ENCODE measurements at places on chromosomes 1 and 21. TPM values are rescaled to one million over a fixed set of nuclear protein-coding genes. Genes with fewer than 3 reads are reported as not detected.

FALEC gene
- not detected for total RNA-seq

MPZ gene
- 0.35 TPM for total RNA-seq

C8B gene
- total RNA-seq, result not detected

CD1B gene
- total RNA-seq, result not detected

MSH4 gene
- total RNA-seq, result not detected

Measured in A549 treated with RU486 at 1 μM for 4 hours (cell line).